ENCODE measurements at places on chromosomes 6 and 20.

- no peak for DNase-seq
Measured at GRCh38 chr6:65402564-65402963, 304.5 kb downstream of the EYS start.

DNA sequence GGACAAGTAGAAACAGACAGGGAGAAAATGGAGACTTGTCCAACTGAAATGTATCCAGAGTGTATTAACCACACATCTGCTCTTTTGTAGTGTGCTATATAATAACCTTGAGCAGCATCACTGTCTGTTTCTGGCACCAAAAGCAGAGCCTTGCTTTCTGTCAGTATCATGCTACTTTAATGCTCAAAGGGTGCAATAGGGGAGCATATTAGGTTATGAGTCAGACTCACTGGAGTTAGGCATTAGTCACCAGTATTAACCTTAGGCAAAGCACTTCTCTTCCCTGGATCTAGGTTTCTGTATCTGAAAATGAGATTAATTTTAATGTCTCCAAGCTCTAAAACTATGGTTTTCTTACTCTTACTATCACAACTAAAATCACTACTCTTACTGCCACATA lies 280.1 kb downstream of the TFAP2B start:
- no peak for DNase-seq

- DNase-seq, result no peak
Measured at GRCh38 chr20:40749985-40750506, 61.0 kb upstream of the MAFB start.

- DNase-seq, result no peak
Measured at GRCh38 chr6:89161326-89162046, 15.6 kb downstream of the PM20D2 start.

DNA sequence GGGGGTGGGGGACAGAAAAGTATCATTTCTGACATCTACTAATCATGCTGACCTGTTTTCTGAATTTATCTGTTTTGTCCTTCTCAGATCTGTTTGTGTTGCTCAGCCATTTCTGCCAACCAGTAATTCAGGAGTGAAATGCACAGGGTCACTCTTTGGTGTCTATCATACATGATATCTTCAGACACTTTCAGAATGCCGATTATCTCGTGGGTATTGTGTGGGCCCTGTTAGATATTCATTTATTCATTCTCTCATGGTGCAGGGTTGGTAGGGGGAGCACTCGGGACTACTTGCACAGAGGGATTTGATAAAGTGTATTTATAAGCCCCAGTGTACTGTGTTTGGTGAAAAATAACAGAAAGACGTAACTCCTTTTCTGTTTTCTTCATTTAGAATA lies 101.2 kb upstream of the CITED2 start:
- DNase-seq, result no peak

DNA sequence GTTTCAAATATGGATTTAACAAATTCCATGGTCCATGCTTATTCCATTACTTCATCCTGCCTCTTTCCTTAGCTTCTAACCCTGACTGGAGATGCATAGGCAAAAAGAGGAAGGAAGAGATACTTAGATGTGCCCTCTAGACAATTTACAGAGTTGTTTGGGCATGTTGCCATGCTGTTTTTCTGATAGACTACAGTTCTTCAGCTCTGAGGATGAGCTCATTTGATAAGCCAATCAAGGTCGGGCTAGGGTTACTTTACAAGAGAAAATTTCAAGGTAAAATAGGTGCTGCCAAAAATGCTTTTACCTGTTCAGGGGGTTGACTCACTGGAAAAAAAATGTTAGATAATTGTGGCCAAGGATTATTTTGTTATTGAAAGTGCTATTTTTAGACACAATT lies 5.9 kb downstream of the HCRTR2 start:
- no peak for DNase-seq

- DNase-seq, result no peak
Measured at GRCh38 chr6:136113736-136114173, 136.4 kb downstream of the MTFR2 start.

DNA sequence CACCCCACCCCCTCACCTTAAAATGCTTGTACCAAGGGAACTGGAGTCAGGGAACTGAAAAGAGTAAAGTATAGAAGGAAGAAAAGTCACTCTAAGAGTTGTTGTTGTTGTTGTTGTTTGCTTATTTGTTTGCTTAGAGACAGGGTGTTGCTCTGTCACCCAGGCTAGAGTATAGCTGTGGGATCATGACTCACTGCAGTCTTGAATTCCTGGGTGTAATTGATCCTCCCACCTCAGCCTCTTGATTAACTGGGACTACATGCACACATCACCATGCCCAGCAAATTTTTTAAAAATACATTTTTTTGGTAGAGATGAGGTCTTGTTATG lies 681.6 kb upstream of the GJE1 start:
- DNase-seq, result no peak

DNA sequence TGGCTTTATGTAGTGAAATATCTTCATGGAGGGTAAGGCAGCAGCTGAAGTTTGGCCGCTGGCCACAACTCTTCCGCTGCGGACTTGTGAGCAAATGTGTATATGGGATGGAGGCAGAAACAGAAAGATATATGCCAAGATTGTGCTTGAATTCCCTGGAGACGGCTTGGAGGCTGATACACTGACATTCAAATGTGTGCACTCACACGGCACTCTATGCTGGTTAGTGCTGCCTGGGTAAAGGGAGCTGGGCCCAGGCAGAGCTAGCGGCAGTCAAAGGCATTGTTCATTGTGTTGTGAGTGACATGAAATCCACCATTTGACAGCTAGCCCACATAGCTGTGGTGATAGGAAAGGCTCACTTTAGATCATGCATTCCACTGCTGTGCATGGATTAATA lies 202.7 kb downstream of the CLIC5 start:
- DNase-seq, result no peak

- no peak for DNase-seq
Measured at GRCh38 chr20:59673288-59673997, 69.1 kb downstream of the PHACTR3 start.

DNA sequence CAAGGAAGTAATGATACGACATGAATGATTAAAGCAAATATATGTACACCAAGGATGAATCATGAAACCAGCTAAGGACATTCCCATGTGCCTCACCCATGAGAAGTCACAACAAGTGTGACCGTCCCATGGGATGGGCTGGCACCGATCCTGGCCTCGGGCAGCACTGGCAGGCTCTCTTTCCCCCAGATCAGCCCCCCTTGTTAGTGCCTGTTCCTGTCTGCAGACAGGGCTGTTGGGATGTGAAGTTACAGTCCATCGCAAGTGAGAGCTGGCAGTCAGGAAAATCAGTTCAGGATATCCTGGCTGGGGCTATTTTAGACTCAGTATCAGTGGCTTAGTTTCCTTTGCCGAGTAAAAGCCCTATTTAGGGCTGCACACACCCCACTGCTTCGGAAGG lies 129.2 kb upstream of the SNX9 start:
- DNase-seq, result no peak

DNA sequence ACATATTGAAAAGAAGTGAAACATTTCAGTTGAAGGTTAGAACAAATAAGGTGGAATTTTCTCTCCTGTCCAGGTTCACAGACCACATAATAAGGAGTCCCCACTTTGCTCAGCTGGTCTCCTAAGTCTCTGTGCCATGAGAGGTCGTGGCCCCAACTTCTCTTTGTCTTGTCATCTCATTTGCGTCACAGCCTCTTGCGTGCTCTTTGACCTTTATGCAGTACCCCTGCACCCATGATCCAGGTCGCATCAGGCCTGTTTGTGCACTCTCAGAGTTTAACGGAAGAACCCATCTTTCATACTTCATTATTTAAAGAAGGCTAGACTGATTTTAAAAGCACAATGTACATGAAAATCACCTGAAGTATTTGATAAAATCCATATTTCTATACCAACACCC lies 110.4 kb upstream of the BMP2 start:
- no peak for DNase-seq

GRCh38 chr20:44646641-44647274 lies 4.7 kb downstream of the ADA start:
- DNase-seq, result peak; percentile 36

- no peak for DNase-seq
Measured at GRCh38 chr6:159627939-159628338, 65.1 kb downstream of the SOD2 start.

DNA sequence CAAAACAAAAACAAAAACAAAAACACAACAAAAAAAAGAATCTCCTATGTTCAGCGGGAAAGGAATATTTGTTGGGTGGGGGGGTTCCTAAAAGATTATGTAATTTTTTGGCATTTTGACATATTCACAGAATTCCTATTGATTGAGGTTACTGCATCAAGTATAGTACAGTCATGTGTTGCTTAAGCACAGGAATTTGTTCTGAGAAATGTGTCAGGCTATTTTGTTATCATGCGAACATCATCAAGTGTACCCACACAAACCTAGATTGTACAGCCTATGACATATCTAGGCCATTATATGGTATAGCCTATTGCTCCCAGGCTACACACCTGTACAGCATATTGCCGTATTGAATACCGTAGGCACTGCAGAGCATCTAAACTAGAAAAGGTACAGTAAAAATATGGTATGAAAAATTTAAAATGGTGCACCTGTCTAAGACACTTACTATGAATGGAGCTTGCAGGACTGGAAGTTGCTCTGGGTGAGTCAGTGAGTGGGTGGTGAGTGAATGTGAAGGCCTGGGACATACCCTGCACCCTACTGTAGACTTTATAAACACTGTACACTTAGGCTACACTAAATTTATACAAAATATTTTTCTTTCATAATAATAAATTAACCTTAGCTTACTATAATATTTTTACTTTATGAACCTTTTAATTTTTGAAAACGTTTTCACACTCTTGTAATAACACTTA lies 110.6 kb downstream of the CDKAL1 start:
- no peak for DNase-seq

DNA sequence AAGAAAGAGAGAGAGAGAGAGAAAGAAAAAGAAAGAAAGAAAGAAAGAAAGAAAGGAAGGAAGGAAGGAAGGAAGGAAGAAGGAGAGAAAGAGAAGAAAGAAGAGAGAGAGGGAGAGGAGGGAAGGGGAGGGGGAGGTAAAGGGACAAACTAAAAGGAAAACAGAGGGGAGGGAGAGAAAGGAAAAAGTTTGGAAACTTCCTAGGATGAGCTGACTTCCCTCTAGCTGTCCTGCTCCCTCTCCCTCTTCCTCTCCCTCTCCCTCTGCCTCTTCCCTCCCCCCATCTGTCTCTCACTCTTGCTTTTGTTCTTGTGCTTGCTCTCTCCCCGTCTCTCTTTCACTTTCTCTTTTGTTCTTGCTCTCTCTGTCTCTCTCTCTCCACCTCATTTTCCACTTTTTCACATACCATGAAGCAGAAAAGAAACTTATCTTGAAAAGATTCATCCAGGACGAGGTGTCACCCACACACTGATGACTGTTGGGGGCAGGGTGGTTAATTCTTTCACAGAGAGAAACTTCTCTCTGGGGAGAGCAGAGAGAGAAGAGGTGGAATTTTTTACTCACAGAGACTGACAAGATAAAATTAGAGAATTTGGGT lies 56.4 kb upstream of the DUSP22 start:
- DNase-seq, result peak; percentile 44

- DNase-seq, result no peak
Measured at GRCh38 chr20:49679634-49680033, 34.0 kb downstream of the B4GALT5 start.

- no peak for DNase-seq
Measured at GRCh38 chr6:40551966-40552505, 35.1 kb downstream of the LRFN2 start.

DNA sequence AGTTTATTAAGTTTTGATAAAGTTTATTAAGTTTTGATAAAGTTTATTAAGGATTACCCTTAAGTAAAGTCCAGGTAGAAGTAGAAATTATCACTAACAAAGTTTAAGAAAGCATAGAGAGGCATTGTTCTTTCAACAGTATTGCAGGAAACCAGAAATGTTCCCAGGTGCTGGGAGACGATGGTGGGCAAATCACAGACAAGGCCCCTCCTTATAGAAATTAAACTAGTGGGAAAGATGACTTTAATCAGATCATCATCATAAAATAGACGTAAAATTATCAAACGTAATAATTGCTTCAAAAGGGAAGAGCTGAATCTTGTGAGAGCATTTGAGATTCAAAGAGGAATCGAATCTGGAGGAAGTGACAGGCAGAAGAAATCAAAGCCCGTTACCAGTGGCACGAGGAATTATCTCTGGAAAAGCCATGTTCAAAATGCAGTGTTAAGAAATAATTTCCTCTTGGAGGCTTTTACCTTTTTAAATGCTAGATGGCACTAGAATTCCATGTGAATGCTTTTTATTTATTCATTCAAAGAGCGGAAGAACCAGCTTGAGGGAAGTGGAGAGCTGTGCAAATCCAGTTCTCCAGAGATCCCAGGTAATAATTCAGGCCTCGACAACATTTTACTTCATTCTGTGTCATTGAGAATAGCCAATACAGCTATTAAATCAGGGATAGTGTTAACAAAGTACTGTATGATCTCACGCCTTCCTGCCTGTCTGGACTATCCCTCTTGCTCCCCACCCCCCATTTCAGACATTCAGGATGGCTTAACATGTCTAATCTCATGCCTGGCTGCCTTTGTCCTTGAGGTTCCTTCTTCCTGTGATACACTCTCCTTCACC lies 1.0 kb upstream of the APMAP start:
- no peak for DNase-seq

DNA sequence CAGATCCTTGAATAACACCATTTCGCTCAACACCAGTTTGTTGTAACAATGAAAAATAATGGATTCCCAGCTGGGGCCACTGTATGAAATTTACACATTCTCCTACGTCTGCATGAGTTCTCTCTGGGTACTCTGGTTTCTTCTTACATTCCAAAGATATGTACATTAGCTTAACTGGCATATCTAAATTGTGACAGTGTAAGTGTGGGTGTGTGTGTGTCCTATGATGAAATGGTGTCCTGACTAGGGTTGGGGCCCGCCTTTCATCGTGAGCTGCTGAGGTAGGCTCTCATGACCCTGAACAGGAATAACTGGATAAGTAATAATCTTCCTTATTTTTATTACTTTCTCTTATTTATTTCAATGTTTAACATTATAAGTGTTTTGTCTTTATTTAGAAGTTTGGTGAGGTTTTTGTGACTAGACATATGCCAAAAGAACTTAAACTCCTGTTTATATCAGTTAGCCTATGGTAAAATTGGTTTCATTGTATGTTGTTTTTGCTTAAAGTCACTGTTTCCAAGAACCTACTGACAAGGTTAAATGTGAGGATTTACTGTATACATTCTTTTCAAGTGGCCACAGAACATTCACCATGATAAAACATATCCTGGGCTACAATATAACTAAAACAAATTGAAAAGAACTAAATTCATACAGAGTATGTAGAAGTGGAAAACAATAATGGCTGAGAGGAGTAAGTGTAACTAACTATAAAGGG lies 42.4 kb downstream of the RBL1 start:
- DNase-seq, result no peak

- DNase-seq, result no peak
Measured at GRCh38 chr20:63055575-63056235, 48.9 kb upstream of the BHLHE23 start.

DNA sequence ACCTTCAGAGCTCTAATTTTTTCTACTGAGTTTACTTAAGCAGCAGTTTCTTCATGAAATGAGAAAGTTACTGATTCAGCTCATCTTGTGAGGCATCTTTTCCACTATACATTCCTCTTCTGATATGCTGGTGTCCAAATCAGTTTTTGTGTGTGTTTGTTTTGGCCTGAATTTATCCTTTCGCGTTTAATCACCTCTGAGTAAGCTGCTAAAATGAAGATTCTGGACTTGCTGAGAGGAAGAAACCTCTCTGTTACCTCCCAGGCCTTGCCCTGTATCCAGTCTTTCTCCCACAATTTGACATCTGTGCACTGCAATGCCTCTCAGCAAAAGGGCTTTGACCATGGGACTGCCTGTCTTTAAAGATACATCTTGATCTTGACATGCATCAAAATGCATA lies 536.2 kb upstream of the NRSN1 start:
- no peak for DNase-seq
